SHP77 (cell line): ENCODE measurements at places on chromosomes 12 and 14.

DNA sequence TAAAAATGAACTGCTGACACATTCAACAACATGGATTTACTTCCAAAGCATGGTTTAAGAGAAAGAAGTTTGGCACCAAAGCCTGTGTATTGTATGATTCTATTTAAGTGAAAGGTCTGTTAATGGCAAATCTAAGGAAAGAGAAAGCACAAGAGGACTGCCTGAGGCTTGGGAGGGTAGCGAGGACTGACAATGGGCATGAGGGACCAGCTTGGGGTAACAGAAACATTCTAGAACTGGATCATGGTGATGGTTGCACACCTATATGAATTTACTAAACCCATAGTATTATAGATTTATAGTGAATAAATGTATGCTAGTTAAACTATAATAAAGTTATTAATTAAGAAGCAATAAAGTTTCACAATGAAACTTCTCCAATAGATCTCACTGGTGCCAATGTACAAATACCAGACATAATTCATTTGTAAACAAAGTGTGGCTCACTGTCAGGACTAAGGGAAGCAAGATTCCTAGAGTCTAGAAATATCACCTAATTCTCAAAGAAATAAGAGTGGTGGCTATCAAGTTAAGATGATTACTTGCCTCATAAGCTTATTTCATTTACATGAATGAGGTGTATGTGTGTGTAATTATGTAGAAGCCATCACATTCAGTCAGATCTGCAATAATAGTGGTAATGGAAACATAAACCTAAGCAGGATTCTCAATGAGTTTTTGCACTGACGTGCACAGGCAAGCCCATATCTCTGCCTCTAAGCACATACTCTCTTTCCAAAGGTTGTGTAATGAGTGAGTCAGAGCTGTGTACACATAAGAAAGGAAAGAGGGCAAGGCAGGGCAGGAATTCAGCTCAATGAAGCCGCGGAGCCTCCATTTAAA is 353.4 kb downstream of the KCNH5 start:
- DNase-seq = peak; percentile 85

DNA sequence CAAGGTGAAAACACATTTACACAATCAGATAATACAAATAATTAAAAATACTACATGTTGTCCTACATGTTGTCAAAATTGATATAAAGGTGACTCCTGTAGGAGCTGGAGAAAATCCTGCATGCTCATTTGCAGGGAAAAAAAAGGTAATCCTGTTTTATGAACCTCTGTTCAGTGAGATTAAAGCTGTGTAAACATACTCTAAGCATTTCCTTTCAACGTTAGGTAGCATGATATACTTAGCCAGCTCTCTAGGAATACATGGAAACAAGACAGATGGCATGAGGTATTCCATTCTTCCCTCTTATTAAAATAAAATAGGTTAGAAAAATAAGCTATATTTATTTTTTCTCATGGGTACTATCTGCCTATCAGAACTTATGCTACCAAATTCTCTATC is 635.7 kb upstream of the FLRT2 start:
- DNase-seq = peak; percentile 69

DNA sequence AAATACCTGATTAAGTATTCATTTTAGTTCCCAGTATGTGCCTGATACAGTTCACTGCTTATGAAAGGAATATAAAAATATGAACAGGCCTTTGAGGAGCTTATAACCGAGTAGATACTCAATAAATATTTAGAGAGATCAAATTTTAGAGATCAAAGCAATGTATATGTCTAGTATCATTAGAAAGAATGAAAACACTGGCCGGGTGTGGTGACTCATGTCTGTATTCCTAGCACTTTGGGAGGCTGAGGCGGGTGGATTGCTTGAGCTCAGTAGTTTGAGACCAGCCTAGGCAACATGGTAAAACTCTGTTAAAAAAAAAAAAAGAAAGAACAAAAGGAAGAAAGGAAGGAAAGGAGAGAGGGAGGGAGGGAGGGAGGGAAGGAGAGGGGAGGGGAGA is 113.2 kb upstream of the EEA1 start:
- no peak for DNase-seq

DNA sequence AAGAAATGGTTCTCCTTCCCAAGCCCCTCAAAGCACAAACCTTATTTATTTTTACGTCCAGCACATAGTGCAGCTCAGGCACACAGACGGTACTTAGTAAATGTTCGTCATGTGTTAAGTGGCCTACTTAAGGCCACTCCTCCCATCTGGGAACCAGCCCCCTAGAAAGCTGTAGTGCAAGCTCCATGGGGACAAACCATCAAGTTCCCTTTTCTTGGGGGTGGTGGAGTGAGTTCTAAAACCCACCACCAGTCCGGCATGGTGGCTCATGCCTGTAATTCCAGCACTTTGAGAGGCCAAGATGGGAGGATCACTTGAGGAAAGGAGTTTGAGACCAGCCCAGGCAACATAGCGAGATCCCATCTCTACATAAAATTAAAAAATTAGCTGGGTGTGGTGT is 49.4 kb downstream of the PITPNM2 start:
- DNase-seq = no peak
